ENCODE measurements at places on chromosomes 2 and 18.

DNA sequence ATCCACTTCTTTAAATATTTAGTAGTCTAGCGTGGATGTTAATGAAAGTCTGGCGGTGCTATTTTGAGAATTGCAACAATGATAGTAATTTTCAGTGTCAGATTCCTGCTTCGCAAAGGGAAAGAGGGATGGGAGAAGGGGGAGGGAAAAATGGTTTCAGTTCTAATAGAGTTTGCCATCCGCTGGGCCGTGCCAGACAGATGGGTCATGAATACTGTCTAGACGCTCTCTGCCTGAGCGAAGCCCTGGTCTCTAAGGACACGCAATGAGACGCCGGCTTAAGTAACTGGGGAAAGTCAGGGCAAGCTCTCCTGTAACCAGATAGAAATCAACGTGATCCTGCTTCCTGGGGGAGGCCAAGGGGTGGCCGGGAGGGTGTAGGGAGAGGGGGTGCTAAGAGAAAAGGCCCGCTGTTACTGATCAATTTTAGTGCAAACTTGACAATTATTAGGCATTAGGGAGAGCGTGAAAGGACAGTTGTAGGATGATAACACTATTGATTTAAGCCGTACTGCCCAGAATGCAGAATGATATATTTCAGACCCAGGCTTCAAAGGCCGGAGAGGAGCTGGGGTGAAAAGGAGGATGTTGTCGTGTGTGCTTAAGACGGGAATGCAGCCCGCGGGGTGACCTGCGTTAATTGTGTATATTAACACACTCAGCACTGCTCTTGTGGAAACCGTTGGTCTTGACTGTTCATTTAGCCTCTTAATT, 229.2 kb downstream of the LDLRAD4 start:
- DNase-seq, result no peak

DNA sequence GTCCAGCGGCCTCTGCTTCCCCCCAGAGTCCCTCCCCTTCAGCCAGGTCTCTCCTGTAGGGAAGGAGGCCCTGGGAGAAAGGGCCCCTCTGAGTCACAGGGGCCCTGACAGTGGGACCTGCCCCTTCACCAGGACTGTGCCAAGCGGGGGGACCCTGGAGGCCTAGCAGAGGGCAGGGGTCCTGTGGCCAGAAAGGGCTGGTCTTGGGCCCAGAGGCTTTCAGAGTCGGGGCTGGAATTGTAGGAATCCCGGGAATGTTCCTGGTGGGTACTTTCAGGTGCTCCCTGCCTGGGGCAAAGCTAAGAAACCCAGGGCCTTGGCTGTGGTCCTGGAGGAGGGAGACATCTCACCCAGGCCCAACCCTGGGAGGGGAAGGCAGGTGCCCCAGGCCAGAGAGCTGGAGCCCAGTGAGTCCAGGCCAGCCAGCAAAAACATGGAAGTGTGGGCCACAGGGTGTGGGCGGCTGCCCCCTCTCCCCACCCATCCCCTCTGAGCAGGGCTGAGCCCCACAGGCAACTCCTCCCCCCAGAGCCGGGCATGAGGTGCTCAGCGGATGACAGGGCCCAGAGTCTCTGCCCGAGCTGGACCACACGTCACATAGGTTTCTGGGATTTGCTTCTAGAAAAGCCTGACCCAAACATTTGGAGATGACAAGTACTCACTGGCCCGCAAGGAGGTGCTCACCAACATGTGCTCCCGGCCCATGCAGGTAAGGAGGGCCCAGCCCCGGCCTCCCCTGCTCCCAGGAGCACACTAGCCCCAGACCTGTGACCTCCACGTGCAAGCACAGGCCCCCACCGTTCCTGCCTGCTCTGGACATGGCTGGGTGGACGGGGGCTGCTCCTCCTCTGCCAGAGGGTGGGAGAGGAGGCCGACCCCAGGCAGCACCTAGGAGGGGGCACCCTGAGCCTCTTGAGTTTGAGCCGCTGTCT, 48.2 kb upstream of the ALPP start:
- DNase-seq, result no peak

DNA sequence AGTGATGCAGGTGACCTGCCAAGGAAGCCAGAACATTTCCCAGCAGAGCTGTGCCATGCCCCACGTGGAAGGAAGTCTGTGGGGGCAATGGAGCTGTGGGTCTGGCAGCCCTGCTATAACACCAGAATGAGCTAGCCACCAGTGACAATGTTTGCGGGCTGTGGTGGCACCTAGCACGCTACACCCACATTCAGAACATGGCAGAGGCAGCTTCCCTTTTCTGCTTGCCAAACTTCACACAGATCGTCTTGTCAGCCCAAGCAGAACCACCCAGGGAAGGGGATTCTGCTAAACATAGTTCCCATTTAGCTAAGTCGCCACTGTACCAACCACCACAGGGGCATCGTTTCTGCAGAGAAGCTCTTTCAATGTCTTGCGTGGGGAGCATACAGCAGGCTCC, 27.0 kb upstream of the CCDC93 start:
- DNase-seq, result no peak

GRCh38 chr18:41324934-41325333, 630.1 kb upstream of the PIK3C3 start:
- no peak for DNase-seq

GRCh38 chr2:25673300-25674076, at the start of gene DTNB:
Gene DTNB, minus strand, starts transcription at chr2:25673577. Its CDS starts 20,917 bp downstream, at chr2:25652660.
- peak; percentile 80 for DNase-seq

DNA sequence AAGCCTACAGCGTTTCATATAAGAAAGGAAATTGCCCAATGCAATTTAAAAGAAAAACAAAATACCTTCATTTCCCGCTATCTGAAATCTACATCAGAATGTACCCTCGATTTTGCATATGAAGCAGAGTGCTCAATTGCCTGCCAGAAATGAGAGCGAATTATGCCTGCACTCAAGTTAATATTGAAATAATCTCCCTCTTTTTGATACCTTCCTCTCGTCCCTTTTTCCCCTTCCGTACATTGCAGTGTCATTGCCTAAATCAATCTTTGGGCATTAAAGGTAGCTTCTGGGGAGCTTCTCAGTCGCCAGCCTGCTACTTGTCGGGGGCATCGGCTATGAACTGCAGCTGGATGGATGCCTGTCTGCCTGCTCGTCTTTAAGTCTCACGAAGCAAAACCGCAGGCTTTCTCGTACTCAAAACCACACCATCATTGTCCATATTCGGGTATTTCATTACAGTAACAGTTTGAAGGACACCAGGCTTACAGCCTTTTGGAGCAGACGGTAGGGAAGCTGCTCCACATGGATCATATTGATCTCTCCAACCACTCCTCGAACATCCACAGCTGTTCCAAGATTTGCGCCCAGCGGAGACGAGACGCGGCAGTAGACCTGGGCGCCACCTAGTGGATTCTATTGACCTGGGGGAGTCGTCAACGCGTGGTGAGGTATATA, 64.0 kb upstream of the HNRNPA3 start:
- DNase-seq, result peak; percentile 77

- no peak for DNase-seq
These were observed 10.6 kb downstream of the NCKAP5 start for GRCh38 chr2:133557614-133558013.

DNA sequence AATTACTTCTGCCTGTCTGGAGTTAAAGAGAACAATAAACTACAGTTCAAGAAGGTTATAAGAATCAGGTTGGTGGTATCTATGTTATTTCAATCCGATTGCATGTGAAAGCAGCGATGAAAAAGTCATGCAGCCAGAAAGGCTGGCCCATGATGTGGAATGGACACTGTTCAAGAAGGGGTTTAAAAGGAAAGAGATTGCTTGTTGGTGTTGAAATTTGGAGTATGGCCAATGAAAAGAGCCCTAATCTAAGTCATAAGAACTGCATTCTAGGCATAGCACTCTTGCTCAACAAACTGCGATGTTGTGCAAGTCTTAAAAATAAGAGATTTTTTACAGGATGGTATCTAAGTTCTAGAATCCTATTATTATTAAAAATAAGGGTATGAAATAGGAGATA, 61.3 kb downstream of the EFEMP1 start:
- DNase-seq, result no peak

DNA sequence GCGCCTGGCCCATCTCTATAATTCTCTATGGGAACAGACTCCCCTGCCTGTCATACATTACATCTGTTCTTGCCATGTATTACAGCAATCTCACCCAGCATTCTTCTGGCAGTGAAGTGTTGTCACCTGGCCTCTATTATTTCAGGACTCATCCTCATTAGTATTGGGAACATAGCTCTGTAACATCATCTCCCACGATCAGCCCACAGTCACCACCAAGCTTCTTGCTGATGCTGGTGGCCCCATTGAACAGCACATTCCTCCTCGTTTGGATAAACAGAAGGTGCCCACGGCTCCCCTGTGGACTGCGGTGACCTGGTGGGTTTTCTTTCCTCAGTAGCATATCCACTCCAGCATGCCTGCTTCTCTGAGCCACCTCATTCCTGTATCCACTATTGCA, 21.5 kb downstream of the CHCHD5 start:
- DNase-seq, result no peak

- DNase-seq, result no peak
These were observed 687.8 kb downstream of the NUP35 start for GRCh38 chr2:183812091-183812490.

GRCh38 chr2:55498582-55498981, 20.9 kb upstream of the CFAP36 start:
- no peak for DNase-seq

- DNase-seq, result no peak
These were observed 470.9 kb upstream of the ACVR2A start for GRCh38 chr2:147373800-147374422.

DNA sequence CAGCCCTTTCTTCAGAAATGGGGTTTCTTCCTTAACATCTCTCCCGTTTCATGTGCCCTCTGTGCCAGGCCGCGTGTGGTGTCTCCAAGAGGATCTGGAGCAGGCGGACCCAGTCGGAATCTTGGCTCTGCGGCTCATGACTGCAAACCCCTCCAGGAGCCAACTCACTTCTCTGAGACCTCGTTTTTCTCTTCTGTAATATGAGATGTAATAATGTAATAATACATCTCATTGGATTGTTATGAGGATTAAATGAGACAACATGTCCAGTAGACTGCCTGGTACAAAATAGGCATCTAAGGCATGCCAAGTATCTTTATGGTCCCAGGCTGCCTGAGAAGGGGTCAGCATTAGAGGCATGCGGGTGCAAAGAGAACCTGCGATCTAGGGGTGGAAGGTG, 221.3 kb upstream of the REV1 start:
- DNase-seq, result no peak

Measured in activated CD8-positive, alpha-beta memory T cell treated with anti-CD3 and anti-CD28 coated beads, Interleukin-2, amount 50 U/mL, for 4 hours (primary cell).